SW480 (cell line): ENCODE measurements at places on chromosomes 5 and 9.

DNA sequence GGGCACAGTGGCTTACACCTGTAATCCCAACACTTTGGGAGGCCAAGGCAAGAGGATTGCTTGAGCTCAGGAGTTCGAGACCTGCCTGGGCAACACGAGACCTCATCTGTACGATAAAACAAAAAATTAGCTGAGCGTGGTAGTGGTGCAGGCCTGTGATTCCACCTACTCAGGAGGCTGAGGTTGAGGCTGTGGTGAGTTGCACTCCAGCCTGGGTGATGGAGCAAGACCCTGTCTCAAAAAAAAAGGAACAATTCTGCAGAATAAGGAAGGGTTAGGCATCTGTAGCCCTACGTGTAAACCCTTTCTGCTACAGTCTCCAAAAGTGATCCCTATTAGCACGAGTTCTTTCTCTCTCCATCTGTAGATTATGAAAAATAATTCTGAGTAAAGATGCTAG lies 19.9 kb downstream of the CDC26 start:
- no peak for DNase-seq

DNA sequence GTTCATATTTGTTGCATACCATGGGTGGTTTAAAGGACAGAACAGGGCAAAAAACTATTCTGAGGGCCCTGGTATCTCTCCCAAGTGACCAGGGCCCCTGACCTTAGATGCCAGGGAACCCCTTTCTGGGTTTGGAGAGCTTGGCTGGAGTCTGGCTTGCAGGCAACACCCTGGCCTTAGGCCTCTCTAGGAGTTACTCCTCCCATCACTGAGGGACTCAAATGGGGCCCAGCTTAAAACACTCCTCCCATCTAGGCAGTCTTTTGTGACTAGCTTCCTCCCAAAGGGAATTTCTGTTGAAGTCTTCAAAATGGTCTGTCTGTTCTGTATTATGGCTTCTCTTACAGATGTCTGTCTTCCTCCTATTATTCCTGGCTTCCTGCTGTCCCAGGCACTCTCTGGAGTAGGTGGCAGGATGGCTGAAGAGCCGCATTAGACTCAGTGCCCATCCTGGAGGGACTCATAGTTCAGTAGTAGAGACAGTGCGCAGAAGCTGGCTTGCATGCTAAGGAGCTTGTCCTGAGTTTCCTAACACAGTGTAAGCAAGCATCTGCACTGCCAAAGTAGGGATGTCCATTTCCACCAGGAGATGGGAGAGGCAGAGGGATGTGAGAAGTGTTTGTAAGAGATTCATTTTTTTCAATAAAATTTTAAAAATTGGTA lies 10.0 kb downstream of the COL15A1 start:
- DNase-seq, result no peak

DNA sequence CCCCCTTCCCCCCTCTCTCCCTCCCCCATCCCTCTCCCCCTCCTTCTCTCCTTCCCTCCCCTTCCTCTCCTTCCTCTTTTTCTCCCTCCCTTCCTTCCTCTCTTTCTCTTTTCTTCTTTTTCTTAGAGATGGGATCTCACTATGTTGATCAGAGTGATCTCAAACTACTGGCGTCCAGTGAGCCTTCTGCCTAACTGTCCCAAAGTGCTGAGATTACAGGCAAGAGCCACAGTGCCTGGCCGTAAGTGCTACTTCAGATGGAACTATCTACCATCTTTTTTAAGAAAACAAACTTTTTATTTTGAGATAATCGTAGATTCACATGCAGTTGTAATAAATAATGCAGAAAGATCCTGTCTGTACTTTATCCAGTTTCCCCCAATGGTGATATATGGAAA lies 6.3 kb downstream of the RCL1 start:
- no peak for DNase-seq

DNA sequence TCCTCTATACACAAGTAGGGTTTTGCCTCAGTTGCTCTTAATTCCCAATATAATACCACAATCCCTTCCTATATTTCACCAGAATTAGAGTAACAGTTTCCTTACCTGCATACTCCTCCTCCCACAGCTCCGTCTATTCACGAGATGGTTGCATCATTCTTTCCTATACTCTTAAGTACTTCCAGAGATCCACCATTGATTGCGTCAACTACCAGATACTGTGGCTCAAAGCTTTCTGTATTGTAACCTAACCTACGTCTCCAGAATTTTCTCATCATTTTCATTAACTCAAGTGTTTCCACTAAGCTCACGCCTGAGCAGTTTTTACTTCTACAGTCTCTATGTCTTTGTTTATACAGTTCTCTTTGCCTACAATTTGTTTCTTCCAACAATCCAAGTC lies 31.2 kb upstream of the MINAR2 start:
- DNase-seq, result no peak

DNA sequence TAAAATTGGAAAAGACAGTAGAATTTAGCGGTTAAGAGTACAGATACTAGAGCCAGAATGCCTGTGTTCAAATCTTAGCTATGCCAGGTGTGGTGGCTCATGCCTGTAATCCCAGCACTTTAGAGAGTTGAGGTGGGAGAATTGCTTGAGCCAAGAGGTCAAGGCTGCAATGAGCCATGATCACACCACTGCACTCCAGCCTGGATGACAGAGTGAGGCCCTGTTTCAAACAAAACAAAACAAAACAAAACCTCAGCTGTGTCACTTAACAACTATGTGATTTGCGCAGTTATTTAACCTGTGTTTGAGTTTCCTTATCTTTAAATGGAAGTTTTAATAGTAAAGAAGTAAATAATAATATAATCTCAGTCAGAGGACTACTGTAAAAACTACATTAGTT lies 68.3 kb downstream of the TBCA start:
- DNase-seq, result no peak

DNA sequence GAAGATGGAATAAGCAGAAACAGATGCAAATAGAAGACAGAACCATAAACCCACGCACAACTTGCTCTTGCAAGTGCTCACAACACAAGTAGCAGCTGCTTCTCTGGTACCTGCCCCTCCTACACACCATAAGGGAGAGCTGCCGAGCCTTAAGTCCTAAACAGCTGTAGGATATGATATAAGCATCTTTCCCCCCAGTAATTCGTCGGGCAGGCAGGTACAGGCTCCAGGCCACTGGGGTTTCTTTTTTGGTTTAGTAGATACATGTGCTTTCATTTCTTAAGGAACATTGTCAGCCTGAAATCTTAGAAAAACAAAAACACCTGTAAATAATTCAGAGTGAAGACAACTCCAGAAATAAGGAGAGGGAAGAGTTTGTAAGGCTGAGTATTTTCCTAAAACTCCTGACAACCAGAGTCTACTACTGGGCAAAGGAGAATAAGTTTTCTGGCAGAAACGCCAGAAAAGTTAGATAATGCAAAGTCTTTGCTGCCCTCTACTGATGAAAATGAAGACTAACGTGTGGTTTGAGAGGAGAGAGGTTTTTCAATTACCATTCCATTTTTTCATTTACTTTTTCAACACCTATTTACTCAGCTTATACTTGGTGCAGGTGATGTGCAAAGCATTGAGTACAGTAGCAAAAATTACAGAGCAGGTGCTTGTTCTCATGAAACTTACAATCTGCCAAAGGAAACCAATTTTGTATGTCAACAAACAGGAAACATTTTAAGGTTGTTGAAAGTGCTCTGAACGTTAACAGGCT lies 20.1 kb upstream of the TCERG1 start:
- peak; percentile 77 for DNase-seq

DNA sequence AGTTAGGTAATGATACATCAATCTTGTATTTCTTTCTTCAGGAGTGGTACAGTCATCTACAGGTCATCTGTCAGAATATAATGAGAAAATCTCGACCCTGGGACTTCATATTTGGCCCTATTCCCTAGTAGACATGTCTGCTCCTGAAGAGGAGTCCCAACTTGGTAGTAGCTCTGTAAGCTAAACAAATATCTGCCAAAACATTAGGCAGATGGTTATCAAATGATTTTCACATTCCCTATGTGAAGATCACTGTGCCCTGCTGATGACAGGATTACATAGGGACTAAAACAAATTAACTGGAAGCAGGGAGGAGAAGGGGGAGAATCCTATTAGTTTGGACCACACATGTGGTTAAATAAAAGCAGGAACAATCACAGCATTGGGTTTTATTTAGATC lies 138.6 kb upstream of the NFIB start:
- DNase-seq, result no peak

GRCh38 chr9:117211280-117211679 lies 203.6 kb downstream of the ASTN2 start:
- DNase-seq, result no peak

DNA sequence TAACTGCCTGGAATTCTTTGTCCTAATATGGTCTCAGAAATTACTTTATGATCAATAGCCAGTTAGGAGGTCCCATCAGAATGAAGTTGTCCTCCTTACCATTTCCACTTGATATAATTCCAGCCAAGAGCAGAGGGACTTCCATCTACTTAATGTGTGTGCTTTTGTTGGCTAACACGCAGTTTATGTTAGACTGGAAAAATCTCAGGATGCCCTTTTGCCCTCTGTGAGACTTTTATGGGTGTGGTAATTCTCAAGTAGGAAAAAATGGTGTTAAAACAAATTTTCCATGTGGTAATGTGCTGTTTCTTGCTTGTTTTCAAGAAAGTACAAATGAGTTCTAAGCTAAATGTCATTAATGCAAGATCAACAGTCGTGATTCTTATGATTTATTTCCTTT lies 327.1 kb downstream of the MTRR start:
- no peak for DNase-seq

DNA sequence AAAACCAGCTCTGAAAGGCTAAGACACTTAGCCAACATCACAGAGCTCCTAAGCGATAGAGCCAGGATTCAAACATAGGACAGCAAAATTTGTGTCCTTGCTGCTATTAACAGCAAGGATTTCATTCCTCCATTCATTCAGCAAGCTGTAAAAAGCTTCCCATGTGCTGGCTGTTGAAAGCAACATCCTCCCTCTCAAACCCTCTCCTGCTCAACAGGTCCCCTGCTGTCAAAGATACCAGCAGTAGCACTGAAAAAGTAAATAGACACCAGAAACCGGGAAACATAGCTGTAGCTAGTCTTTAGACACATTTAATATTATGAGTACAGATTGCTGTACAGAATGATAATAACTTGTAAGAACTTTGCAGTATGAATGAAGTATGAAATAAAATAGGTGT lies 52.6 kb upstream of the ADAMTSL1 start:
- DNase-seq, result no peak

GRCh38 chr5:82396871-82397514 lies 118.8 kb upstream of the RPS23 start:
- DNase-seq, result no peak

DNA sequence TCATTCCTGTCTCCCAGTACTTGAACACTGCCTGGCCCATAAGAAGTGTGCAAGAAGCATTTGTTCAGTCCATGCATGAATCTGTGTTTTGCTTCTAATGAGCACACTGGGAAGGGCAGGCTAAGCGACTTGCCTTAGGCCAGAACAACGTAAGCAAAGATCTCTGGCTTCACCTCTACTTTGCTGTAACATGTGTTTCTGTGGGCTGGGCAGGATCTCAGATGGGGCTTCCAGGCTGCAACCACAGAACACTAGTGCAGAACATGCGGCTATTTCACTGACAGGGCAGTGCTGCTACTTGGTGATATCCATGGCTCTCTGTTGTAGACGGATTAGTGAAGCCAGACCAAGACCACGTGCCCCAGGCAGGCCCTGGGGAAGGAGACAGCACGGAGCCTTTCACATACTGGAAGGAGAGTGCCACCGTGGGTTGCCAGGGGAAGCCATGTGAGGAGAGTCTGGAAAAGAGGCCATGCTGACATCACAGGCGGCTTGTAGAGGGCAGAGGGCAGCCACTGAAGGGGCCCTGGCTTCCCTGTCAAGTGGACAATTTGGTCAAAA lies 9.9 kb downstream of the DIRAS2 start:
- DNase-seq, result no peak

GRCh38 chr5:104297076-104297475 lies 734.5 kb upstream of the NUDT12 start:
- peak; percentile 58 for DNase-seq

DNA sequence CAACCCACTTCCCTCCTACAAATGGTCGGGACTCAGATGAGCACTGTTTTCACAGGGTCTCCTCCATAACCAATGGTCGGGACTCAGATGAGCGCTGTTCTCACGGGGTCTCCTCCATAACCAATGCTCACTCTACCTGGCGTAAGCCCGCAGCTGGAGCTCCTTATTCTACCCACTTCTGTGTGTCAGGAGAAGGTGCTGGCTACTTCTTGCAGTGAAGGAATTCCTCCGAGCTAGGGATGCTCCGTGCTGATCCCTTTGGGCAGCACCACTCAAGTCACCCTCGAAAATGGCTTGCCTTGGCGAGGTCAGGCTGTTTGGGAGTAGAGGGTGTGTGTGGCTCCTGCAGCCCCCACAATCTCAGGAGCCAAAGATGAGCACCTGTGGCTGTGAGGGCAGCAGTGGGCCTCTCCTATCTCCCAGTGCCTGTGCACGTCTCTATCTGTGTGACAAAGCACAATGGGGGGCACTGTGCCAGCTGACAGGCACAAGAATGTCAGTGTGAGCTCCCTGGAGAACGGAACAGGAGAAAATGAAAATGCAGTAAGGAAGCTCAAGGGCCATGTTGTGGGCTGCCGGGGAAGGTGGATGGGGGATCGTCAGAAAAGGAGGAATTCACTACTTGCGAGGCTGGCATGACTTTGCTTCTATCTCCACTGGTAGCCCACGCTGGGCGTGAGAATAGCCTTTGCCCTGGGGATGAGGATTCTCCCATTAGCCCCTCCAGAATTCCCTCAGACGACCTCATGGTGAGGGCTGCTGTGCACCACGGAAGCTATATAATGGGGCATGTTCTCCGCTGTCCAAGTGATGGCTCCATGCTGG lies 3.9 kb upstream of the BTNL9 start:
- DNase-seq, result no peak

DNA sequence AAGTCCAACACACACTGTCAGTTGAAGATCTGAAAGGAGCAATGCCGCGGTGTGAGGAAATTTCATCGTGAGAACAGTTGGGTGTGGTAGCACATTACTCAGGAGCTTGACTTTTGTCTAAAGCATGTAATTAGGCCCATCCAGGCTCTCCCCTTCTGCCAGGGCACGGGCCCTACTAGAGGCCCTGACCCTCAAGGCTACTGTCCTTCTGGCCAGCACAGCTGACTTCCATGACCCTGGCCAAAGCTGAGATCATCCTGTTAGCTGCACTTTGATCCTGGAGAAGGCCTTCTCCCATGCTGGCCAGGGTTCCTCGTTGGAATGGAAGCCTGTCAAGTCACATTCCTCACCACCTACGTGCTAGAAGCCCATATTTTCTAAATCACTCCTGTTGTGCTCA lies 77.8 kb upstream of the SLC1A3 start:
- DNase-seq, result no peak

DNA sequence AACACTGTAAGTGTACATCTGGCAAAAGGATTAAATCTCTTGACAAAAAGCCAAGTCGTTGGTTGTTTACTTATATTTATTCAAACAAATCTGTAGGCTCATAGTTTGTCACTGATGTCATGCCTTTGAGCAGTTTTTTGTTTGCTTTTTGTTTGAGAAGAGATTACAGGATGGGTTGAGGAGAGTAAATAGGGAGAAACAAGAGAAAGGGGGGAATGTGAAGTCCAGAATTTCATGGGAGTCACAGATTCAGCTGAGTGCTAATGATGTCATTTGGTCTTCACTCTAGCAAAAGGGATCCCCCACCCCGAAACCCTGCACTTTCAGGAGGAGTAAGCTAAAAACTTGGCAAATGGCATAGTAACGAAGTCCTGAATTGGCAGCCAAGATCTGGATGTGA lies 337.4 kb downstream of the GLIS3 start:
- no peak for DNase-seq

GRCh38 chr9:120931231-120932085 lies 4.9 kb upstream of the TRAF1 start:
- DNase-seq, result peak; percentile 20
